ENCODE measurements at places on chromosomes 6 and 20.

GRCh38 chr6:11317885-11318771 is 85.7 kb upstream of the NEDD9 start:
- DNase-seq: peak; percentile 31

- DNase-seq: no peak
These were observed 22.2 kb upstream of the MRPS18A start for GRCh38 chr6:43709654-43710303.

DNA sequence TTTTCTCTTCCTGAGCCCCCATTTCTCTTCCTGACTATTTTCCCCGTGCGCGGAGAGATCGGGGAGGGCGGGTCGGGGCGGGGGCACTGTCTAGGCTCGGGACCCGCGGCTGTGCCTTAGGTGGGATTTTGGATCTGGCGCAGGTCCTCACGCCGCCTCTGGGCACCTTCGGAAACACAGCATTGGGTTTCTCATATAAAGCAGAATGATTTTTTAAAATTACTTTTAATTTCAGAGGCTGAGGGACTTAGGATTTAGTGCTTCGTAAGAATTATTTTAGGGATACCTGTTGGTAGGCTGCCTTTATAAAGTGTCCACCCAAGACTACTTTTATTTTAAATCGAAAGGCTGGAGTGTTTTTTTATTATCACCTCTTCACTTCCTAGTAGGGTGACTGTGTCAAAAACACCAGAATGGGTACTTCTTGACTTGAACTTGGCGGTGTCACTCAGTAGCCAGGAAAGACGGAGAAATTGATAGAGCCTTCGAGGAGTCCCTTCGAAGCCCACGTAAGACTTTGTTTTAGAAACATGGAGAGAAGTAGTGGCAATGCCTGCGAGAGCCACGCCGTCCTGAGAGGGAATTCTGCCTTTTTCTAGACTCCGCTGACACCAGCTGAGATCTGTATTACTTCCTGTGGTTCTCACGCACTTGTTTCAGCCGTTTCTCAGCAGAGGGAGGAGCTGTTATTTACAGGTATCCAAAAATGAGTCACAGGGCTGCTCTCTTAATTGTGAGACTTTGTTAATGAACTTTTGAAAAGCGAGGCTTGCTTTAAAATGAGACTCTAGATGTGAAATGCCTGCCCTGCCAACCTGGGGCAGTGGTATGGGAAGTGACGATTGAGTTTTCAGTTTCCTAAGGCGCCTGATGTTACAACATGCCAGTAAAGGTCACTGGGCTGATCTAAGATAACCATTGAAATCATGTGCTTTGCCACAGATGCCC is 667 bp downstream of the STX11 start:
- no peak for DNase-seq

GRCh38 chr20:41003143-41003935 is 25.3 kb upstream of the TOP1 start:
- DNase-seq: peak; percentile 28

DNA sequence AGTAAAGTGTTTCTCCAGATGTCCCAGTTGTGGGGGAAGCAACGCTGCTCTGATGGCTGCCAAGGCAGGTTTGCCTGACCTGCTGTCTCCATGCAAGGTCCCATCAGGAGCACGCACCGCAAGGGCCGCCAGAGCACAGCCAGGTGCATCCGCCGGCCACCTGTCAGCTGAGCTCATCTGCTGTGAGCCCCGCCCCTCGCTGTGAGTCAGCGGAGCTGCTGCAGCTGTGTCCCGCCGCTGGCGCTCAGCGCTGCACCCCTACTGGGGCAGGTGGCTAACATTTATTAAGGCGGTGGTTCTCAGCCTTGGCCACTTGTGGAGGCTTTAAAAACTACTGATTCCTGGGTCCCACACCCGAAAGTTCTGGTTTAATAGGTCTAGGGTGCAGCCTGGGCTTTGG is 225.7 kb downstream of the UST start:
- DNase-seq: peak; percentile 17

GRCh38 chr6:22333802-22334201 is 37.0 kb upstream of the PRL start:
- DNase-seq: no peak

- DNase-seq: no peak
These were observed 1152.3 kb upstream of the GJE1 start for GRCh38 chr6:140980265-140980887.

DNA sequence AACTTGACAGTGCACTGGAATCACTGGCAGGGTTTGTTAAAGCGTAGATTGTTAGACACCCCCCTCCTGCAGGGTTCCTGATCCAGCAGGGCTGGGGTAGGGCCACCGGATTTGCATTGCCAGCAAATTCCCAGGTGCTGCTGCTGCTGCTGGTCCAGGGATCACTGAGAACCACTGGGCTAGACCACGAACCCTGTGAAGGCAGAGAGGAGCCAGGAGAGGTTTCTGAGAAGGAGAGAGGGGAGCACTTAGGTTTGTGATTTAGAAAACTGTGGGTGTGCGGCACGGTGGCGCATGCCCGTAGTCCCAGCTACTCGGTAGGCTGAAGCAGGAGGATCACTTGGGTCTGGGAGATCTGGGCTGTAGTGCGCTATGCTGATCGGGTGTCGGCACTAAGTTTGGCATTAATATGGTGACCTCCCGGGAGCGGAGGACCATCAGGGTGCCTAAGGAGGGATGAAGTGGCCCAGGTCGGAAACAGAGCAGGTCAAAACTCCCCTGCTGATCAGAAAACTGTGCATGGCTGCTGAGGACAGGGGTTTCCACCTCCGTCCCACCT is 53.6 kb upstream of the FAM83D start:
- no peak for DNase-seq

DNA sequence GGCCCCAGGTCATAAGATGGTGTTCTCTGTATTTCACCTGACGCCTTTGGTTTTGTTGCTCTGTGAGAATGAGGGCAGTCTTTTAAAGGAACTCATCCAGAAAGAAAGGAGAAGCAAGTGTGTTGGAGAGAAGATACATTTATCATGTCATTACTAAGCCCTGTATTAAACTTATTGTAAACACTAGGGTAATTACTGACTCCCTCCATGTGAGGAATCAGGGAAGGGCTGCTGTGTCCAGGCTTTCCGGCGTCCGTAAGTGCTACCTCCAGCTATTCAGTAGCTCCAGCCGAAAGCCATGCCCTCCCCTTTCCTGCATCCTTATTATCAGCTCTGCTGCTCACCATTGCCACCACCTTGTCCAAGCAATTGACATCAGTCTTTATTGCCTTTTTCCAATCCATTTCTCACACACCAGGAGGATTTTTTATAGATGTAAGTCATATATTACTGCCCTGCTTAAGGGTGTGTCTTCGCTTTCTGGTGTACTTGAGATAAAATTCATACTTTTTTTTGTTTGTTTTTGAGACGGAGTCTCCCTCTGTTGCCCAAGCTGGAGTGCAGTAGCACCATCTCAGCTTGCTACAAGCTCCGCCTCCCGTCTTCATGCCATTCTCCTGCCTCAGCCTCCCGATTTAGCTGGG is 94.7 kb downstream of the RPP40 start:
- DNase-seq: no peak

- no peak for DNase-seq
These were observed 179.5 kb downstream of the SYNDIG1 start for GRCh38 chr20:24648919-24649318.

DNA sequence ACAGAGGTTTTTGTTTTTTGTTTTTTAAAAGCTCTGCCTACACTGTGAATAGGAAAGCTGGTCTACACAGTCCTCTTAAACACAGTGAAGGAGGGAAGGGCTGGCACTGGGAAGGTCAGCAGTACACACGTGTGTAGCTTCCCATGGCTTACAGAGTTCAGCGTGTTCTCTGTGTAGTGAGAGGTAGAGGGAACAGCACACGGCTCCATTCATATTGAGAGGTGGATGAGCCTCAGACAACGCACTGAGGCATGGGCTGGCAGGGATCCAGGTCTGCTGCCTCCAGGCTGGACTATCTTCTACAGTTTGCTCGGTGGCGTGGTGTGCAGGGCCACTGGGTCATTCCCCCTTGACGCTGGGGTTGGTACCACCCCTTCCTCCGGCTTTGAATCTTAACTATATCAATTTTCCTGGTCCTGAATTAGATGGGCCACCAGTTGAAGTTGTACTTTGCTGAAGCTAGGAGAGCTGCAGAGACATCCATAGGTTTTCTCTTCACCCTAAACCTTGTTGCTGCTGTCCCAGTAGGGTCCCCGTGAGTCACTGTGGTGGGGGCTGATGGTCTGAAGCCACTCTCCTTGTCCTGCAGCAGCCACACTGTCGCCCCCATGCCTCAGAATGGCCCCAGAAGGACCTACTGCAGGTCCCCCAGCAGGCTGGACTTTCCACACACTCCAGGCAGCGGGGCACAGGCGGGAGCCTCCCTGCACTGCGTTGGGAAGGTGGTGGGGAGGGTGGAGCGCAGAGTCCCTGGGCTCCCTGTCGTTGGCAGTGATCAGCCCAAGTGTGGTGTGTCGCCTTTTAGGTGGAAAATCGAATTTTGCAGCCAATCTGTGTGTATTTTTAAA is 2.0 kb downstream of the ARFGAP1 start:
- DNase-seq: no peak

- no peak for DNase-seq
These were observed 158.2 kb upstream of the PRND start for GRCh38 chr20:4563534-4563933.

GRCh38 chr6:169097381-169097959 is 156.2 kb downstream of the THBS2 start:
- DNase-seq: no peak

DNA sequence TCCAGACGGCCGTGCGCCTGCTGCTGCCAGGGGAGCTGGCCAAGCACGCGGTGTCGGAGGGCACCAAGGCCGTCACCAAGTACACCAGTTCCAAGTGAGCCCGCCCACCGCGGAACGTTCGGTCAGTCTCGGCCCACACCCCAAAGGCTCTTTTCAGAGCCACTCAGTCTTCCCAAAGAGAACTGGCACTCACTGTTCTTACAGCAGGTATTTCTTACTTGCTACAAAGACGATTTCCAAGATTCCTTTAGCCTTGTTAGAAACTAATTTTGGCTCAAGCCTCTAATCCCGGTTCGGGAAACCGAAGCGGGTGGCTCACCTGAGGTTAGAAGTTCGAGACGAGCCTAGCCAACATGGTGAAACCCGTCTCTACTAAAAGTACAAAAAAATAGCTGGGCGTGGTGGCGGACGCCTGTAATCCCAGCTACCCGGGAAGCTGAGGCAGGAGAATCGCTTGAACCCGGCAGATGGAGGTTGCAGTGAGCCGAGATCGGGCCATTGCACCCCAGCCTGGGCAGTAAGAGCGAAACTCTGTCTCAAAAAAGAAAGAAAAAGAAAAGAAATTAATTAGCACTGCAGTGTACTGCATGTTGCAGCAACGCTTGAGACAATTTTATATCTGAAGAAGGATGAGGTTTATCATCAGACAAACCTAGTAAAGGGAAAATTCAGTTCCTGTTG is 73.1 kb downstream of the OR2B2 start:
- no peak for DNase-seq

GRCh38 chr6:53458105-53458866 is 86.6 kb downstream of the GCLC start:
- DNase-seq: no peak

DNA sequence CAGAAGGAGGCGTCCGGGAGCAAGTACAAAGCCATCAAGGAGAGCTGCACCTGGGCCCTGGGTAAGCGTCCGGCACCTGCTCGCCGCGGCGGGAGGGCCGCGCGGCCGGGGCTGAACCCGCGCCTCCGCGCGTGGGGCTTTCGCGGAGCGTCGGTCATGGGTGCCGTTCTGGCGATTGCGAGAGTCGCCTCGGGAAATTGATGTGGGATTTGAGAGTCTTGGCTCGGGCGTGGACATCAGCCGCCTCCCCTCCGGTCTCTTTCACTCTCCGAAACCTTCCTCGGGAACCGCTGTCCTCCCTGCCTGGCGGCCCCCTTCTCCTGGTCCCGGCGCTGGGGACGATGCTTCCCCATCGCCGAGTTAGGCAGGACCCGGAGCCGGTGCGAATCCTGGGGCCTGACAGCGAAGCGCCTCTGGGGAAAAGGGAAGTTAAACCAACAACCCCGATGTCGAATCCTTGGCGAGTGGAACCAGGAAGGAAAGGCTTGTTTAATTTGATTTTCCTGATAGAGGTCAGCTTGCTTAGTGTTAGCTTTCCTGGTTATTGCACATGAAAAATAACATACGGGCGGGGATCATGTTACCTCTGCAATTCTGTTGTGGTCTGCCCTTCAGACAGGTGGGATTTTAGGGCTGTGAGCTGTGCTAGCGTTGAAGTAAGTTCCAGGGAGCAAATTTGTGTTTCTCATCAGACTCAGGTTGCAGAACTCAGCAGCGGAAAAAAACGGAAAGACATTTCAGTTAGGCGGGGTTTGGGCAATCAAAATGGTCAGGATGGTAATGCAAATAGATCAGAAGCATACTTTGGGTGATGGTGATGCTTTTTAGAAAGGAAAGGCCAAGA is 594 bp downstream of the ARFGEF3 start:
- no peak for DNase-seq

- DNase-seq: no peak
These were observed 7.5 kb upstream of the BAK1 start for GRCh38 chr6:33587529-33587928.

- no peak for DNase-seq
These were observed 101.1 kb downstream of the DLGAP4 start for GRCh38 chr20:36407199-36407733.

- DNase-seq: no peak
These were observed 59.4 kb downstream of the PDSS2 start for GRCh38 chr6:107399935-107400334.

- DNase-seq: no peak
These were observed 75.7 kb upstream of the QKI start for GRCh38 chr6:163338671-163339405.

GRCh38 chr6:47157653-47158219 is 115.6 kb upstream of the ADGRF1 start:
- DNase-seq: no peak

DNA sequence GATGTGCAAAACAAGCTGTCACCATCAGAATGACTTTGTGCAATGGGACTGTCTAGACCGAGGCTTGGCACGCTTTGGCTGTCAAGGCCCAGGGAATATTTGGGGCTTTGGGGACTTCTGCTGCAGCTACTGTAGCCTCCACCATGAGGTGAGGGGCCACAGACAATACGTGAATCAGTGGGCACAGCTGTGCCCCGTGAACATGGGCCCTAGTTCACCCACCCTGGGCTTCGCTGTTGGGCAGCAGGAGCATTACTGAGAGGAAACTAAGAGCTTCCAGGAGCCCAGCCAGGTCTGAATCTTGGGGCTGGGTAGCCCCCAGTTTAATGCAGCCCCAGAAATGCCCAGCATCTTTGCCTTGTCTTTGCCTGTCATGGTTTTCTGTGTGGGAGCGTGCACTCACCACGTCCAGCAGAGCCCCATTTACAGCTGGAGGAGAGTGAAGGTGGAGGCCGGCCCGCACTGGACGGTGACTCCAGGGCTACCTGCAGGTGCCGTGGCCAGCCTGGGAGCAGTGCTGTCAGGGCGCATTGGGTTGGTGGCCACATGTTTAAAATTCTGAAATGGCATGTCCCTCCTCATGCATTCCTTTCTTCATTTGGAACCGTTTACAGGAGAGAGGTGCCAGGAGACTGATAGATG is 34.7 kb downstream of the DUSP22 start:
- no peak for DNase-seq

- DNase-seq: no peak
These were observed 361.8 kb downstream of the QKI start for GRCh38 chr6:163776196-163776905.
